ENCODE measurements at places on chromosomes 11 and 22.
A peak's percentile ranks its signal among the peaks of the same experiment; 100 is the strongest.

- peak; percentile 42 for DNase-seq
These were observed 84.6 kb upstream of the PARVA start for GRCh38 chr11:12292766-12293165.

DNA sequence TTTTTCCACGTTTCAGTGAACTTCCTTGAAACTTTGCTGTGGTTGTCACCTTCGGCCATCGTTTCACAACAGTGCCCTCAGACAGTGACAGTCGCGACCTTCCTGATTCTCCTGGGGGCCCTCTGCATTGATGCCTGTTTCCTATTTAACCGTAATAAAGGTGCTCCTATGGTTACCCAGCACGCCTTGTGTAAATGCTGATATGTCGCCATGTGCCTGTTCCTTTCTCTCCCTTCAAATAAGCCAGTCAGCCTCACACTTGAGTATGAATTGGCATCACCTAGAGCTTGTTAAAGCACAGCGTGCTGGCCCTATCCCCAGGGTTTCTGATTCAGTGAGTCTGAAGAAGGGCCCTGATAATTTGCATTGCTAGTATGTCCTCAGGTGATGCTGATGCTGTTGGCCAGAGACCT lies 104.8 kb downstream of the MICAL2 start:
- DNase-seq, result peak; percentile 34

DNA sequence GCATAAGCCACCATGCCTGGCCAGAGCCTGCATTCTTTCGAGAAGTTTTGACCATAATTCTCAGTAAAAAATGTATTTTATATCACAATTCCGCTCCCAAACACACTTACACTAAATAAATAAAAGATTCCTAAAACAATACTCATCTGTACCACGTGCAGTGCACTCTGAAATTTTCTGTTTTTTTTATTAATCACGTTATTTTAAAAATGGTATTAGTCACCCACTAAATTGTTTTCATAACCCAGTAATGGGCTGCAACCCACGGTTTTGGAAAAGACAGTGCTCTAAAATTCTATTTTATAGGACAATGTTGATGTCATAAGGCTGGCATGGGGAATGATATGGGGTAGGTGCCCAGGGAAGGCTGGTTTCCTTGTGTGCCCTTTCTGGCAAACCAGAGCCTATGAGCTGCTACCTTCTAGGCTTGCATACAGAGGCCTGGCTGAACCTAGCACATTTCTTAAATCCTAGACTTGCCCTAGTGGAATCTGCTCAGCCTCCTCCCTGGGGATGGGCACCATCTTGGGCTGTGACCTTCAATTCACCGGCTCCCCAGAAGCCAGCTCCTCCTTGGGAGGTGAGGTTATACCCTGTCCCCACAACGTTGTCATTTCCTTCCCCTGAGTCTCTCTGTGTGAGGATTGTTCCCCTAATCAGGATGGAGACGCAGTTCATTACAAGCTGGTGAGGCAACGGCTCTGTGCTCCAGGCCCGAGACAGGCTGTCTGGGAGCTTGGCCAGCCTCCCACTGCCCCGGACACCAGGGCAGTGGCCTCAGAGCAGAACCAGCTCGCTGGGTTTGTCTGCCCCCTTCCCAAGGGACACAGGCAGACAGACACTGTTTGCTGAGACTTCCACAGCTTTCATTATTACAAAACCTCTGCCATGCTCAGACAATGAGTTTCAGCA lies 116.5 kb upstream of the NAV2 start:
- DNase-seq, result no peak

GRCh38 chr22:36772451-36772850 lies 3.5 kb downstream of the IFT27 start:
- DNase-seq, result no peak

- no peak for DNase-seq
These were observed 7.8 kb upstream of the STIP1 start for GRCh38 chr11:64178203-64178602.

GRCh38 chr11:130846606-130847005 lies 69.7 kb downstream of the SNX19 start:
- no peak for DNase-seq

DNA sequence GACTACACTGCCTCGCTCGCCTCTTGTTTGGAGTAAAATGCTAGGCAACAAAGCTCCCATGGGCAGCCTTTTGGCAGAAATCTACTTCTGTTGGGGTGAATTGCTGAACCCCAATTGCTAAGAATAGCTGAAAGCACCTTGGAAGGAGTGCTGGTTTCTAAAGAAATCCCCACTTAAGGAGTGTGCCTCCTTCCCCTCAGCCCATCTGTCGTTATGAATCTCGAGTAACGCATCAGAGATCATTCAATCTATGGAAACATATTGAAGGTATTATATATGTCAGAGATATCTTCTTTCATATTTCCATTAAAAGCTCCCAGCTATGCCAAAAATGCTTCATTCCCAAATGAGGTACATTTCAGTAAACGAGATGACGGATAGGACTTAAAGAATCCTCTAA lies 229.6 kb upstream of the BLID start:
- DNase-seq, result no peak

- DNase-seq, result no peak
These were observed 18.2 kb upstream of the CCDC34 start for GRCh38 chr11:27381238-27381666.

GRCh38 chr11:70493891-70494290 lies 95.6 kb downstream of the CTTN start:
- no peak for DNase-seq

GRCh38 chr22:22086501-22087158 lies 104.0 kb upstream of the TOP3B start:
- DNase-seq, result peak; percentile 67

DNA sequence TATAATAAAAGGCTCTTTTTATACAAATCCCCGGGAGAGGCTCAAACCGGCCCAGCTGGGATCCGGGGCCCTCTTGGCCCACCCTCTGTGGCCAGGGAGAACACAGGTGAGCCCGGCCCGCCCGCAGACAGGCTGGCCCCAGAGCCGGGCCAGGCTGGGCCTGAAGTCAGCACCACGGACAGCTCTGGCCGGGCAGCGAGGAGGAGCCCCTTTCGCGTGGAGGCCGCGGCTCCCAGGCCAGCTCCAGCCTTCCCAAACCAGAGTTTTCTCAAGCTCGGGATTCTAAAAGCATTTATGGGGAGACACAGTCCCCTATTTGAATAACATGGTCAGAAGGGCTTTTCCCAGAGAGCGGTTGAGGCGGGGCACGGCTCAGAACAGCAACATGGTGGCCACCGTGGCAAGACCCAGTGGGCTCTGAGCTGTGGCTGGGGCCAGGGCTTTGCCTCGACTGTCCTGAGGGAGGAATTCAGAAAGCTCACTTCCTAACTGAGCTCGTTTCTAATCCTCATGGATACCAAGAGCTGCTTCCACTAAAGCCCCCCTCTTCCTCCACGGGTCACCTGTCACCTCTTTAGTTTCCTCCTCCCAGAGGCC lies 115.4 kb downstream of the BRD1 start:
- DNase-seq, result peak; percentile 7

- no peak for DNase-seq
These were observed 2.9 kb upstream of the CADM1 start for GRCh38 chr11:115506954-115507675.

DNA sequence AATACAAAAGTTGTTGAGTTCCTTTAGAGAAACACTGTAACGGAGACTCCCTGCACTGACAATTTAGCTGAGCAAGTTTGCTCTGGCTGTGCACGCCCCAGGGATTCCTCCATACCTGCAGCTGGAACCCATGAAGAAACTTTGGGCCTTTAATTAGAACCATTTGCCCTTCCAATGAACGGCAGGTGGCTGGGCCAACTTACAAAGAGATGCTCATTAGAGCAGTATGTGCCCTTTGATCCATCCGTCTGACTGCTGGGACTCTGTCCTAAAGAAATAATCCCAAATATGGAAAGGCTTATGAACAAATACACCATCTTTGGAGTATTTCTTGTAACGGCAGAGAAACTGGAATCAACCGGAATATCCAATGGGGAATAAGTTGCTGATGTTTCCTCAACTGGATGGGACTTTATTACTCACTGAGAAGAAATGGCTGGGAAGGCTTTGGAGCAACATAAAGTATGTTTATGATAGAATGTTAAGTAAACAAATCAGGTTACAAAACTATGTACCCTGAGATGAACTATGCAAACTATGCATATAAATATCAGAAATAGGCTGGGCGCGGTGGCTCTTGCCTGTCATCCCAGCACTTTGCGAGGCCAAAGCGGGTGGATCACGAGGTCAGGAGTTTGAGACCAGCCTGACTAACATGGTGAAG lies 24.4 kb upstream of the FBLN1 start:
- DNase-seq, result no peak

DNA sequence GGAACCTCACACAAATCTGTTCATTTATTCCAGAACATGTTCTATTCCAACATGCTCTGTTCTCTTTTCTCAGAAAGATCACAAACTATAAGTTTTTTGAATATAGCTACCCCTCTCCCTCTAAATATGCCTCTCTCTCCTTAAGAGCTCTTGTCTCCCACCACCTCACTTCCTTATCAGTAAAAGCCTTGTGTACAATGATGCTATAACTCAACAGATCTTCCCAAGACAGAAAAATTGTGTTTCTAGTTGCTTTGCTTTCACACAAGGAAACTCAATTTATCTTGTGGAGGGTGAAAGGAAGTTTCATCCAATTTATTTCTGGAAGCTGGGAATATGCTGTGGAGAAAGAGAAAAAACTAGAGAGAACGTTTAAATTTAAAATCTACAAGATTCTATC lies 64.4 kb downstream of the FAM76B start:
- no peak for DNase-seq

GRCh38 chr11:131455843-131456704 lies 85.7 kb downstream of the NTM start:
- no peak for DNase-seq

- DNase-seq, result peak; percentile 15
These were observed 63.7 kb downstream of the PRDM11 start for GRCh38 chr11:45209891-45210699.

GRCh38 chr11:63673579-63673978 lies 2.4 kb upstream of the ATL3 start:
- DNase-seq, result no peak

GRCh38 chr11:10387206-10388083 lies 67.6 kb upstream of the AMPD3 start:
- DNase-seq, result no peak

DNA sequence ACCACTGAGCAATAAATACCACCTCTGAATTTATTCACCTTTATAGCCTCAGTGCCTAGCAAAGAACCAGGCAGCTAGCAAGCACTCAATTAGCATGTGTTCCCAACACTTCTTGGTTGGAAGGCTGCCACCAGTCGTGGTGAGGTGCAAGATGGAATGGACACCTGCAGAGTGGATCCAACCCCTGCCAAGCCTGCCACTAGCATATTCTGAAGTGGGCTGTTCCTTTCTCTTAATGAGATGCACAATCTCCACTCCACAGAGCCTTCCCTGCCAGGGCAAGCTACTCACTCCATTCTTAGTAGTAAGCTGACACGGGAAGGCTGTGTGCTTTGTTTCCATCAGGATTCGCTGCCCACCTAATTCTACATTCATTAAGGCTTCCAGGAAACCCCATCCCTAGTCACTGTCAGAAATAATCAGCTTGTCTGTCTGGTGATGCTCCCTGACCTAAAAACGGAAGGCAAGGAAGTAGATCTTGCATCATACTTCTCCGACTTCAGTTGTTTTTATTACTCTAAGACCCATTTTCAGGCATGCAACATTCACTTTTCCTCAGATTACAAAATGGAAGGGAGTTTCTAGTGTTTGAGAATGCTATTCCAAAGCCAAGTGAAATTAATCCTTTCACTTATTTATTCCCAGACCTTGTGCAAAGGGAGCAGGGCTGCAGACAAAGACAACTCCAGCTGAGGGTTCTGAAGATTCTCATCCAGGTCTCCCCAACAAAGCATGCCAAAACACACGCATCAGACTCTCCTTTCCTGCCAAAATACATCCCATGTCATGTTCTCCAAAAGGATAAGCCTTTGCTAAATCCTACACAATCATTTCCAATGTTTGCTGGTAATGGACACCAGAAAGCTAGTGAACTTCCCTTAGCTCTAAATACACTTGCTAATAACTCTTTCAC lies 128.0 kb downstream of the TENM4 start:
- no peak for DNase-seq

DNA sequence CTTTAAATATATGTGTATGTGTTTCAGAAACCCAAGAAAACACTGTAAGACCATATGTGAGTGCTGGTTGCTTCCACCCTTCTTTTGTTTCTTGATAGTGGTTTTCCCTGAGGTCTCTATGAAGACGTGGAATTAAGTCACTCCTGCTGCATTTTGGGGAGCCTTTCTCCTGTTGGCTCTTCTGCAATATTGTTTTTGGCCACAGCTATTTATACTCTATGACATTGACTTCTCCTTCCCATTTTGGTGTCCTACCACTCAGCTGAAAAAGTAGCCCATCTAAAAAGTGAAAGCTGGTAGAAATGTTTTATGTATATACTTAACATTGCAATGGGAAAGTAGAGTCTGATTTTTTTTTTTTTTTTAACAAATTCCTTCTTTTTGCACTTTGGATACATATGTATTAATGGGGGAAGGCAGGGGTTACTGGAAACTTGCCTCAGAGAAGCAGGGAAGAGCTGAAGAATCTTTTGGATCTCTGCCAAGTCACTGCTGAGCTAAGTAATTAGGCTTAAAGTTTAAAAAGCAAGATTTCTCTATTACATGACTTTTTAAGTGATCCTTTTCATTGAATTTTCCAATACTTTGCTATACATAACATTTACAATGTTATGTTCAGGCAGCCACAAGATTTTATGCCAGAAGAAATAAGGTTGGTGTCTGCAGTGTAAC lies 1.8 kb downstream of the TTC17 start:
- DNase-seq, result peak; percentile 58

- DNase-seq, result no peak
These were observed 82.2 kb downstream of the ATG16L2 start for GRCh38 chr11:72896431-72896830.

DNA sequence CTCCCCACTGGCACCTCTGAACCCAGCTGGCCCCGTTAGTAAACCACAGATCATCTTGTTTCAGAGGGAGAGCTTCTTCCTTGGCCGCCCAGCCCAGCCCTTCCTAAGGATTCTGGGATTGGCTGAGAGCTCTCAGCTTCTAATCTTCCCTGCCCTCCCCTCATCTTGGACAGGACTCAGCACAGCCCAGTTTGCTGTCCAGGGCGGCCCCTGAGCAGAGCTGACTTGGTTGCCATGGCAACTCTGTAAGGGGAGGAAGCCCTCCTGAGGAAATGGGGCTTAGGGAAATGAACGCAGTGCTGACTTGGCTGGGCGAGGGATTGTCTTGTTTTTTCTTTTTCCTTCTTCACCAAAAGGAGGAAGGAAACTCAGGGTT lies 4.6 kb downstream of the APOL4 start:
- peak; percentile 45 for DNase-seq

GRCh38 chr22:31039393-31039792 lies 41.7 kb upstream of the SMTN start:
- DNase-seq, result no peak

DNA sequence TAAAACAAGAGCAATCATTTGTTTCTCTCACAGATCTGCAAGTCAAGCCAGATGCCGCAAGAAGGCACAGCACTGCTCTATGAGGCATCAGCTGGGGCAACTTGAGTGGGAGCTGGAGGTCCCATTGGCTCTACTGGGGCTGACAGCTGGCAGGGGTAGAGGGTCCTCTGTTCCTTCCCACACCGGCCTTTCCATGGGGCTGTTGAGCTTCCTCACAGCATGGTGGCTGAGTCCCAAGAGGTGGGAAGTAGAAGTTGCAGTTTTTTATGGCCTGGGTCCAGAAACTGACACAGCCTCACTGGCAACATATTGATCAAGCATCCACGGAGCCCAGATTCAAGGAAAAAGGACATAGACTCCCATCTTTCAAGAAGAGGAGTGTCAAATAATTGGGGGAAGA lies 34.4 kb downstream of the RPL3 start:
- no peak for DNase-seq

All from suppressor macrophage treated with lipopolysaccharide for 4 hours (primary cell).